NCI-H1694 (cell line): ENCODE measurements at places on chromosomes 4 and X.

DNA sequence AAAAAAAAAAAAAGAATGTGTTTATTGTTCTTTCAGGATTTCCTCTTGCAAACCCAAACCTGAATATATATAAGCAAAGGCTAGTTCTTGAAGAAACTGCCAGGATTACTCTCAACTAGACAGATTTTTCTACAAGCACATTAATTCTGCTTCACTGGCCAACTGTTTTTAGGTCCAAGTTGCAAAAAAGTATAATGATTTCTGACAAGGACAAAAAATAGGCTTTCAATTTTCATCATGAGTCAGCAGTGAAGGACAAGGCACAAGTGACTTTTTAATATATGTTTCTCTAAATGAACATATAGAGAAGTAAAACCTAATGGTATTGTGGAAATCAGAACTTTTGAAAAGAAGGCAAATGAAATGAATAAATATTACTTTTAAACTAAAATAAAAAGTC, 73.7 kb downstream of the ELOVL6 start:
- DNase-seq, result no peak

- DNase-seq, result no peak
Measured at GRCh38 chr4:86977621-86978184, 42.9 kb downstream of the AFF1 start.

DNA sequence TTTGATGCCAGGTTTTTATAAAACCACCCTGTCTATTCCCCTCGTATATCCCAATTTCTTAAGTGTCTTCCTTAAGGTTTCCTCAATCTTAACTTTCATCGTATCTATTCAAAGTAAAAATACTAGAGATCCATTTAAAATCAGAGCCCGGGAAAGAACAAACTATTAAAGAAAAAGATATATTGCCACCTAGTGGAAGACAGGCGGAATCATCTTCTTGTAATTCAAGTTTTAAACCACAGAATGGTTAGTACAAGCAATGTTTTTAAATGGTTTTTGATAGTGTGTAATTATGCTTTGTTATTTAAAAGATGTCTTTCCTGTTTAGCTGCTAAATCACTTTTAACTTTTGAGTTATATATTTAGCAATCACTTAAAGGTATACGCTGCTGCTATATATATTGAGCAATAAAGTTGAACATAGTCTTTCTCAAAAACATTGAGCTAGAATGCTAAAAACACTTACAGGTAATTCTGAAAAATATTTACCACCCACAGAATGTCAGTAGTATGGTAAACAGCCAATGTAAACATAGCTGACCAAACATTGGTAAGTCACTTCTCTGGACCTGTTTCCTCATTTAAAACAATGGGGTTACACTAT, 18.2 kb downstream of the PRDM8 start:
- no peak for DNase-seq

- no peak for DNase-seq
Measured at GRCh38 chrX:68672581-68673318, 25.3 kb downstream of the STARD8 start.

- DNase-seq, result no peak
Measured at GRCh38 chr4:113921089-113921794, 58.2 kb downstream of the ARSJ start.

- DNase-seq, result no peak
Measured at GRCh38 chrX:69215161-69215875, 50.1 kb upstream of the PJA1 start.

- DNase-seq, result no peak
Measured at GRCh38 chrX:153766098-153766817, 2.2 kb downstream of the PLXNB3 start.

DNA sequence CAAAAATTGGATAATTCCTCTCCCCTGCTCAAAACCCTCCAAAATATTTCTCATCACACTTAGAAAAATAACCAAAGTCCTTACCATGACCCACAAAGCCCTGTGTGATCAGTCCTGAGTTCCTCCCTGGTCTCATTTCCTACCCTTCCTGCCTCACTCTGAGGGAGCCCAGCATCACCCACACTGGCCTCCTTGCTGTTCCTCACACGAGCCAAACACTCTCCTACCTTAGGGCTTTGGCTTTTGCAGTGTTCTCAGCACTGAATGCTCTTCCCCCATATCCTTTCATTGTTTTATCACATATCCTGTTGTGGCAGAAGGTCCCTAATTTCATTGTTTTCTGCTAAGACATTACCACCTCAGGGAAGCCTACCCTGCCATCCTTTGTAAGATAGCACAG, 12.2 kb downstream of the MGAT4D start:
- DNase-seq, result no peak

- no peak for DNase-seq
Measured at GRCh38 chr4:33107814-33108213, 2387.6 kb downstream of the PCDH7 start.

DNA sequence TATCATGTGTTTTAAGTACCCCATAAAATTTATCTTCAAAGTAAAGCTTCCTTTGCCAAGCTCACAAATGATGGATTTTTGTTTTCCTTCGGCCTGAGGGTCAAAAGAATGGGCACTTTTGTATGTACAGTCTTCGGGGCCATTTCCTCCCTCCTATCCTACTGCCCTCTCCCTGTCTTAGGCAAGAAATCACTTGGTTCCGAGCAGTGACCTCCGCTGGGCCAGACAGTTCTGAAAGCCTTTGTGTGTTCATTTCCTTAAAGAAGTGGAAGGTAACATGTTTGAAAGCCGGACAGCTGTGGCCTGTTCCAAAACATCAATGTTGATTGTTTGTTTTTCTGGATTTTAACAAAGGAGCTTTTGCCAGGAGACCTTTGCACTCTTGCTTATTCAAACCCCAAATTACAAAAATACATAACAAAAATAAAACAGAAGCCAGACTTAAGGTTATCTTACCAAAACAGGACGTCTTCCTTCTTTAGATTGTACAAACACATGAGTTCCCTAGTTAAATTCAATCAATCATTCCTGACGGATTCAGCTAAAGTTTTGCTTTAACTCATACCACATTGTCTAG, 110.6 kb upstream of the LIMCH1 start:
- no peak for DNase-seq

- peak; percentile 27 for DNase-seq
Measured at GRCh38 chrX:118839334-118839958, 15.8 kb downstream of the ZCCHC12 start.

DNA sequence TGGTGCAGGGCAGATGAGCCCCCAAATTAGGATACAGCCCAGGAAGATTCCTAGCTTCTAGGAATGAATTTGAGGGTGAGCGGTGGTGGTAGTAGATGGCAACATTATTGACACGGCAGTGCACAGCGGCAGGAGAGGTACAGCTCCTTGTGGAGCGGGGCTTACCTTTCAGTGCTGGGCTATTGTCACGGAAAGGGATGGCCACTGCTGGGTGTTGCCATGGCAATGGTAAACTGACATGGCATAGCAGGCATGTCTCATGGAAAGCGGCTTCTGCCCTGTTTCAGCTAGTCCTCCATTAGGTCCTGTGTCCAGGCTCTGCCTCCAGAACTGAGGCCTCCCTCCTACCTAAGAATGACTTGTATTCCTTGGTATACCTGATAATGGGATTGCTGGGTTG, 81.8 kb upstream of the WDR1 start:
- no peak for DNase-seq

- peak; percentile 3 for DNase-seq
Measured at GRCh38 chr4:56958111-56958517, 19.3 kb downstream of the NOA1 start.

DNA sequence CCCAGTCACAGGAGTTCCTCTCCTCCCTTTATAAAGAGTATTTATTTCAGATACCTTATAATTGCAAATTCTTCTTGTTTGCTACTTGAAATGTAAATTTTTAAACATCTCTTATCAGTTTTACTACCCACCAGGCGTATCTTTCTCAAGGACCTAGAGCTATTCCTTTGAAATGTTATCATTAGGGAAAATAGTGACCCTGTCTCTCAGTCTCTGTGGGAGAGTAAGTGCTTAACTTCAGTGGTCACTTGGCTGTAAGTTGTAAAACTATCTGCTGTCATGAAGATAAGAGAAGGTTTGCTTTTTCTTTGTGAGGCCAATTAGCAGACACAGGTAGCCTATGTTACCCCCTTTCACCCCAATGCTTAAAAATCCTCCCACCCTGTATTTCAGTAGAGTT, 241.6 kb downstream of the TACR3 start:
- DNase-seq, result no peak

- DNase-seq, result no peak
Measured at GRCh38 chrX:47097018-47097417, 18.8 kb downstream of the RGN start.

GRCh38 chrX:55452833-55453124, 852 bp downstream of the MAGEH1 start:
- DNase-seq, result no peak

GRCh38 chr4:1490011-1490653, 83.9 kb upstream of the NKX1-1 start:
- DNase-seq, result no peak

- DNase-seq, result no peak
Measured at GRCh38 chr4:8610858-8611616, 18.5 kb downstream of the CPZ start.

- no peak for DNase-seq
Measured at GRCh38 chr4:164615964-164616363, 138.0 kb upstream of the SMIM31 start.

DNA sequence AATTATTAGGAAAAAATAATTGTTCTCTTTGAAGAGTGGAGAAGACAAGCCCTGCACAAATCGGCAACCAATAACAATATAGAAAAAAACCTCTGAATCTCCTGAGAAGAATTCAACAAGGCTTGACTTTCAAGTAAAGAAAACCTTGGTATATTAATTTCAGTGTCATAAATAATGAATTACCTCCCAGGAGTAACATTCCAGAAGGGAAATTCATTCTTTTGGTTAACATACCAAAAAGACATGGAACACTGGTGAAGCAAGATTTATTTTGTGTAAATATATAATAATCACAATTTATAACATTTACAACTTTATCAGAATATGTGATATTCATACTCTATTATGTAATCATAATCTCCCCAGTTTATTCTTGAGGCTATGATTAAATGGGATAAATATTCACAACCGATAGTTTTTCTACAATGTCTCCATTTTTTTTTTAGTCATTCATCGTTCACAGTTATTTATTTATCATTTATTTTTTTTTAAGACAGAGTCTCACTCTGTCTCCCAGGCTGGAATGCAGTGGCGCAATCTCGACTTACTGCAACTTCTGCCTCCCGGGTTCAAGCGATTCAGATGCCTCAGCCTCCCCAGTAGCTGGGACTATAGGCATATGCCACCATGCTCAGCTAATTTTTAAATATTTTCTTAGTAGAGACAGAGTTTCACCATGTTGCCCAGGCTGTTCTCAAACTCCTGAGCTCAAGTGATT, 53.0 kb upstream of the RPS6KA6 start:
- DNase-seq, result no peak

GRCh38 chr4:112521123-112522023, 5.4 kb upstream of the NEUROG2 start:
- DNase-seq, result no peak

GRCh38 chrX:70554523-70554922, 109.9 kb downstream of the DLG3 start:
- DNase-seq, result no peak

GRCh38 chr4:86919561-86920223, 15.1 kb upstream of the AFF1 start:
- DNase-seq, result no peak

DNA sequence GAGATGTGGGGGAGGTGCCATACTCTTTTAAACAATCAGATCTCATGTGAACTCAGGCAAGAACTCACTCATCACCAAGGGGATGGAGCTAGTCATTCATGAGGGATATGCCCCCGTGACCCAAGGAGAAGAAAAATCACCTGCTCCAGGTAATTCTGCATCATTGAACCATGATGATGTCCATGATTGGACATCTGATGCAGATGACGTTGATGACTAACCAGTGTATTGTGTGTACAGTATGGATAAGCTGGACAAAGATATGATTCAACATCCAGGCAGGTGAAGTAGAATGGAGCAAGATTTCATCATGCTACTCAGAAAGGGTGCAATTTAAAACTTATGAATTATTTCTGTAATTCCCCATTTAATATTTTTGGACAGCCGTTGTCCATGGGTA, 286.4 kb upstream of the SMIM31 start:
- no peak for DNase-seq

GRCh38 chr4:112128452-112128851, 16.8 kb upstream of the FAM241A start:
- DNase-seq, result no peak

DNA sequence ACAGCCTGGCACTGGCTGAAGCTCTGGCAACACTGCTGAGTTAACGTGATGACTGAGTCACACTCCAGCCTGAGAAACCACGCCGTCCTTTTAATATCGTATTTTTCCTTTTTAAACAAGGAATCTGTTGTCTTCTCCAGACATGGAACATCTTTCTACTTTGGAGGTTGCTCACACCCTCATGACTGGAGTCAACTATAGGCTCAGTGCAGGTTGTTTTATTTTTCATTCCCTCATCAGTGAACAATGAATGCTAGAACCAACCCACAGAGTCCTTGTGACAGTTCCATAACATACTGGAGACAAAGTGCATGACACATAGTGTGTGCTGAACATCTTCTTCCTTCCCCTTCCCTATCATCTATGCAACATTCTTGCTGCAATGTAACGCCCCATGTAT, 76.8 kb upstream of the CPEB2 start:
- DNase-seq, result no peak
